Cortex of kidney (tissue), 1 donor: ENCODE measurements at places on chromosomes 11 and 22.

GRCh38 chr11:30635401-30635989, 49.3 kb upstream of the MPPED2 start:
- no peak for DNase-seq

GRCh38 chr11:101127197-101127698, 2.4 kb downstream of the PGR start:
- no peak for DNase-seq

GRCh38 chr11:116777056-116777455, 4.3 kb upstream of the BUD13 start:
- DNase-seq = no peak

DNA sequence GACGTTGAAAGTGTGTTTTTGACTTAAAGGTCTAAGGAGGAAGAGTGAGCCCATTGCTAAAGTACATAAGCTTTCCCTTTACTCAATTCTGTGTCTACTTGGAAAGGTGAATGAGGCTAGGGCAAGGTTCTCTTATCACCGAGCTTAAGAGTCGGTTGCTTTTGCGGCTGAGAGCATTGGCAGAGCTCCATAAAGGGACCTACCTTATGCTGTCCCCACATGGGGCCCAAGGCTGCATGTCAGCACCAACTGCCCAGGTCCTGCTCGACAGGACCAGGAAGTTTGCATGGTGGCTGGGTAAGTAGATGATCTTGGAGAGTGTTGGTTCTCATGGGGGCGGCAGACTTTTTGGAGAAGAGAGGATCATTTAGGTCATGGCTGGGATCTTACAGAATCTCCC, 91.2 kb downstream of the ZBTB16 start:
- DNase-seq = no peak

DNA sequence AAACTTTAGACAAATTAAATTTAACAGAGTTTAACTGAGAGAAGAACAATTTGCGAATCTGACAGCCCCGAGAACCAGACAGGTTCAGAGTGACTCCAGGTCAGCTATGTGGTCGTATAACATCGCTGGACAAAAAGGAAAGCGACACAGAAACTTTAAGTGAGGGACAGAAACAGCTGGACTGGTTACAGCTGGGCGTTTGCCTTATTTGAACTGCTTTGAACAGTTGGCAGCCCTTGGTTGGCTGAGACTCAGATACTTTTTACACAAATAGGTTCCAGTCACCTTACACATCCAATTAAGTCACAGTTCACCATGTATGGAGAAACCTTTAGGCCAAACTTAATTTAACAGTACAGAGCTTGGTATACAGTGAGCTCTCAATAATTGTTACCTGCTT, 436.9 kb downstream of the GUCY1A2 start:
- no peak for DNase-seq

GRCh38 chr22:30351226-30351625, 5.5 kb downstream of the SF3A1 start:
- no peak for DNase-seq

DNA sequence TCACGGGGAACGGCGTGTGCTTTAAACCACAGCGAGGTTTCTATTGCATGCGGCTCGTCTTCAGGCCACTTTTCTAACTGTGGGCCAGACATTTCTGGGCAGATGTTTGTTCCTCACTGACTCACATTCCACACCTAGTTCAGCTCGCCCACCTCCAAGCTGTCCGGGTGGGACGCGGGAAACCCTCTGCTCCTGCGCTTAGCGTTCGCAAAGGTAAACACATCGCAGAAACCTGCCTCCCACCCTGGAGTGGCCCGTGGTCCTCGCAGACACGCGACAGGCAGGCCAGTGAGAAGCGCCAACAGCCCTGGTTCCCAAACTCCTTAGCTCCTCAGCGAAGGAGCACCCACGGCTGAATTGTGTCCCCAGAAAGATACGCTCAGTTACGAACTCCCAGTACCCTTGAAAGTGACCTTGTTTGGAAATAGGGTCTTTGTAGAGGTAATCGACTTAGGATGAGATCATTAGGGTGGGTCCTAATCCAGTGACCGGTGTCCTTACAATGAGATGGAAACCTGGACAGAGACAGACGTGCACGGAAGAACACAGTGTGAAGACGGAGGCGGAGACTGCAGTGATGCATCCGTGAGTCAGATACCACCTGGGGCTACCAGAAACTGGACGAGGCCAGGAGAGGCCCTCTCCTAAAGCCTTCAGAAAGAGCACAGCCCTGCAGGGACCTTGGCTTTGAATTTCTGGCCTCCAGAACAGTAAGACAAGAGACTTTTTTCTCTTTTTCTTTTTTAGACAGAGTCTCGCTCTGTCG, 82.7 kb downstream of the CELSR1 start:
- DNase-seq = no peak

GRCh38 chr22:38734421-38735100, 21.2 kb downstream of the SUN2 start:
- no peak for DNase-seq

GRCh38 chr22:23673826-23674690, 16.8 kb upstream of the RGL4 start:
- no peak for DNase-seq

GRCh38 chr22:34913826-34914225, 152.1 kb upstream of the ISX start:
- no peak for DNase-seq

GRCh38 chr11:68821670-68822069, 20.0 kb downstream of the CPT1A start:
- DNase-seq = no peak

DNA sequence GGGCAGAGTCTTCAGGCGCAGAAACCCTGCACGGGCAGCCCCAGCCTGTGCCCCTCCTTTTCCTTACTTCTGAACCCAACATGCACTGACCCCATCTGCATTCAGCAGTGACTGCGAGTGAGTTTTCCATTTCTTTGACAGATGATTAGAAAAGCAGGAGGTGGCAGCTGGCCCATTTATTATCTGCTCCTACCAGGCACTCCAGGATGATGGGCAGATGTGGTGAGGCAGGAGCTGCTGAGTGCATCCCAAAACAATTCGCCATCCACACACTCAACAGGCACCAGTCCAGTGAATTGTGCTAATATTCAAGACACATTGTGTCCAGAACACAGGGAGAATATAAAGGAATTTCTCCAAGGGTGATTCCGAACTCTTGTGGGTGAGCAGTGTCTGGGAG, 208.5 kb downstream of the TENM4 start:
- no peak for DNase-seq

DNA sequence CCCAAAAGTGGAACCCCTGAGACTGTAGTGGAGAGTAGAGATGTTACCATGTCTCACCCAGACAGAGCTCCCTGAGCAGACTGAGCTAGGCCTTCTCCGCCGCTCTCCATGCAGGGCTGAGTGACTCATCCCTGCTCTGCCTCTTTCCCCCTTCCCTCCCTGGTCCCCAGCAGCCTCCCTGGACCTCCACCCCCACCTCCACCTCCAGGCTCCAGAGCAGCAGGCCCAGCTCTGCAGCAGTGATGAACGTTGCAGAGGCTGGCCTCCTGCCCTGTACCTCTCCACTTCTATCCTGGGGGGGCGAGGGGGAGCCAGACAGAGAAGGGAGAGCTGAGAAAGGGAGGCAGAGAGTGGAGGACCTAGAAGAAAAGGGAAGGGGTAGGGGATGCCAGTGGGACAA, 19.3 kb upstream of the ARAP1 start:
- no peak for DNase-seq

DNA sequence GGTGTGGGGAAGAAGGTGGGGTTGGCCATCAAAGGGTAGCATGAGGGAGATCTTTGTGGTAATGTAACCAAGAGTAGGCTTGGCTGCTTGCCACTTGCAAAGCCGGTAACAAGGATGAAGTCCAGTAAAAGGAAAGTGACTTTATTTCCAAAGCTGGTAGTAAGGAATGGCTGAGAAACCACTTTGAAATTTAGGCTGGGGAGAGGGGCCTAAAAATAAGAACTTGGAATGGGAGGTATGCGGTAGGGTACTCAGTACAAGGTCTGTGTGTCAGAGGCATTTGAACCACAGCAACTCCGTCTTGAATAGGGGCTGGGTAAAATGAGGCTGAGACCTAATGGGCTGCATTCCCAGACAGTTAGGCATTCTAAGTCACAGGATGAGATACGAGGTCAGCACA, 216.0 kb upstream of the ISX start:
- no peak for DNase-seq

- DNase-seq = no peak
These were observed 492.6 kb downstream of the CNTN5 start for GRCh38 chr11:99513368-99513767.

- DNase-seq = no peak
These were observed 14.6 kb downstream of the DKK3 start for GRCh38 chr11:11993839-11994238.

- DNase-seq = no peak
These were observed 21.8 kb downstream of the NUCB2 start for GRCh38 chr11:17298302-17298701.

DNA sequence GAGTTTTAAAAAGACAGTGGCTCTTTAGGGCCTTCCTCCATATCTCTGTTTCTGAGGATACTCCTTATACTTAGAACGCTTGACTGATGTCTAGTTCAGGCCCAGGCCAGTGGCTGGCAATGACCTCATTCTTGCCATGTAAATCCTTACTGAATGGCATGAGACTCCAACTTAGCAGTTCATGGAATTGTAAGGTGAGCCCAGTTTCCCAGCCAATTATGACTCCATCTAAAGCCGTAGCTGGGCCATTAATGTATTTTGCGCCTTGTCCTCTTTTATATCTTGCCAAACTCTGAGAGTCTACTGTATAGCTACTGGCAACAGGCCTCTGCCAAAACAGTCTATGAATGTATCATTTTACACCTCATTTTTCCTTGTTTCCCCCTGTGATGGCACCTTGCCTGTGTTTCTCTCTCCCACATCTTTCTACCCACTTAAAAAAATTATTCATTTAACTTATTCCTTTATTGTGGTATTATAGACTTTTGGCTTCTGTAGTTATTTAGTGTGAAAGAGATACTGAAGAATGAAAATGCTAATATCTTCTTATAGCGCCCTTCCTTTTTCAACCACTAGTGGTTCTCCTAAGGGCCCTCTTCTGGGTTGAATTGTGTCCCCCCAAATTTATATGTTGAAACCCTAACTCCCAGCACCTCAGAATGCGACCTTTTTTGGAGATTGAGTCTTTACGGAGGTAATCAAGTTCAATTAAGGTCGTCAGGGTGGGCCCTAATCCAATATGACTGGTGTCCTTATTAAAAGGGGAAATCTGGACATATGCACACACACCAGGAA, 67.4 kb downstream of the ZNRF3 start:
- DNase-seq = no peak

DNA sequence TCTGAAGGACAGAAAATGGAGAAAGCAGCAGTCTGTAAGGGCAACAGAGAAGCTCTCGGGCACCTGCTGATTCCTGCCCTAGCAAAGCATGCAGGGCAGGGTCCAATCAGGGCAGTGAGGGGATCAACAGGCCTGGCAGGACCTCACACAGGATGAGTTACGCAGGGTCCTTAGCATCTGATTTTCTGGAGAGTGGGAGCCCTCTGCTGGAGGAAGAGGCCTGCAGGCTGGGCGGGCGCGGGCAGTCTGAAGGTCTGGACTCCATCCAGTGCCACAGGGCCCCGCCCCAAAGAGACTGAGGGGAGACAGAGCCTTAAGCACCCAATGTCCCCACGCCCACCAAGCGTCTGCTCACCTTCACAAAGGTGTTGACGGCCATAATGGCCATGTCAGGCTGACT, 28.9 kb downstream of the AP1B1 start:
- no peak for DNase-seq

DNA sequence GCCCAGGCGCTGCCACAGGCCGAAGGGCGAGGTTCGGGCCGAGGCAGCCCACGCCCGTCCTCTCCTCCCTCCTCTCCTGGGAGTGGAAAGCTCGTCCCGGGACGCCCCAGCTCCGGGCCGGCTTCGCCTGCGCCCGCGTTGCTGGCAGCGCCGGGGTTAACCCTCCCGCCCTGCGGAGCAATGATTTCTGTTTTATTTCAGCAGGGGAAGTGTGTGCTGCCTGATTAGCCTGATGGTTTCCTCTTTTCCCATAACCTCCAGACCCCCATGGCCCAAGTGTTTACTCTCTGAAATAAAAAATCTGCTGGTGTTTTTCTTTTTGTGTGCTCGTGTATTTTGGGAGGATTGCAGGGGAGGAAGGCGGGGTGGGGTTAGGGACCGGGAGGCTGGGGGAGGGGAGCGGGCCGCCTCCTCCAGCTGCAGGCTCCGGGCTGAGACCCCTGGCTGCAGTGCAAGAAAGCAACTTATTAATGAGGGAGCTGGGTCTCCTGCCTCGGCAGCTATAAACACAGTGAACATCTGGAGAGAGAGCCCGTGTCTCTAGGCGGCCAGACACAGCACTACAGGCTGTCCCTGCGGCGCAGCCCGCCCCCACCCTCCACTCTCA, 38.6 kb downstream of the ETS1 start:
- DNase-seq = no peak
